Activated gamma-delta T cell treated with Interleukin-2 at 50 U/mL for 16 hours (primary cell): ENCODE measurements at places on chromosomes 11 and 22.

GRCh38 chr11:69044111-69045013, 4.4 kb upstream of the TPCN2 start:
- DNase-seq = no peak

- DNase-seq = no peak
Observed at GRCh38 chr22:39662686-39663052, 92.1 kb downstream of the CACNA1I start.

DNA sequence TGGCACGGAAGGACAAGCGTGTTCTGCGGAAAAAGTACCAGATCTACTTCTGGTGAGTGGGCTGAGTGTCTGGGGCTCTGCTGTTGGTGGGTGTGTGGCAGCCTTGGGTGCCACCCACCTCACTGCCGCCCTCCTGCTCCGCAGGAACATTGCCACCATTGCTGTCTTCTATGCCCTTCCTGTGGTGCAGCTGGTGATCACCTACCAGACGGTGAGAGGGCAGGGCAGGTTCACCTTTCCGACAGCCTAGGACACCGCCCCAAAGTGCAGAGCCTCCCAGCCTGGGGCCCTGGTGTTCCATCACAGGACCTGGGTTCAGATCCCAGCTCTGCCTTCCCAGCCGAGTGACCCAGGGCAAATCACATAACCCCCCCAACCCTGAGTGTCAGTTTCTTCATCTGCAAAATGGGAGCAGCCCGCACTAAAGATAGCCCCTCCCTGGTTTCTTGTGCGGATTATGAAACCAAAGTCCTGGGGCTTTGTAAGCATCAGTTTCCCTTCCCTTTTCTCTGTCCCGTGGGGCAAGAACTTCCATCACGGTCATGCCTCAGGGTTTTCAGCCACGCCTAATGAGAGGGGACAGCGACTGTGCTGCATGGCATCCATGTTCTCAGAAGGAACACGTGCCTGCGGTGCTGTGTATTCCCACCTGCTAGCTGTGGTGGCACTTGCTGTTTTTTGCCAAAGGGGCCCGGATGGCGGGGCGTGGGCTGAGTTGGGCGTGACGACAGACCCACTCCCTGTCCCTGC, 9.8 kb upstream of the TAGLN start:
- DNase-seq = no peak

- no peak for DNase-seq
Observed at GRCh38 chr11:121237686-121238658, 54.6 kb upstream of the SC5D start.

DNA sequence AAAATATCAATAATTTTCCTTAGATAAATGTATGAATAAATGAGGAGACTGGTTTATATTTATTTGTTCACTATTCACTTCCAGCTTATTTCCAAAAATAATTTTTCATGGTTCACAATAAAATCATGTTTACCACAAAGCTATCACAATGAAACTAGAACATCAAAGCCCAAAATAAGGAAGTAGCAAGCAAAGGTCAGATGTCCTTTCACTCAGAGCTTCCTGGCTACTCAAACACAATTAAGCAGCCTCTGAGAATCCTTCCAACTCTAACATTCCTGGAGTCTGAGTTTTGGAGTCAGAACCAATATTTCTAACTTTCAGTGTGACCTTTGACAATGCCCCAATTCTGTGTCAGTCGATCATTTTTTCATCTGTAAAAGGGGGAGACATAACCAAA, 527.0 kb downstream of the SOX6 start:
- DNase-seq = no peak
